ENCODE measurements at places on chromosomes 1 and 21.

GRCh38 chr1:59317780-59318179 lies 20.9 kb downstream of the FGGY start:
- DNase-seq = no peak

DNA sequence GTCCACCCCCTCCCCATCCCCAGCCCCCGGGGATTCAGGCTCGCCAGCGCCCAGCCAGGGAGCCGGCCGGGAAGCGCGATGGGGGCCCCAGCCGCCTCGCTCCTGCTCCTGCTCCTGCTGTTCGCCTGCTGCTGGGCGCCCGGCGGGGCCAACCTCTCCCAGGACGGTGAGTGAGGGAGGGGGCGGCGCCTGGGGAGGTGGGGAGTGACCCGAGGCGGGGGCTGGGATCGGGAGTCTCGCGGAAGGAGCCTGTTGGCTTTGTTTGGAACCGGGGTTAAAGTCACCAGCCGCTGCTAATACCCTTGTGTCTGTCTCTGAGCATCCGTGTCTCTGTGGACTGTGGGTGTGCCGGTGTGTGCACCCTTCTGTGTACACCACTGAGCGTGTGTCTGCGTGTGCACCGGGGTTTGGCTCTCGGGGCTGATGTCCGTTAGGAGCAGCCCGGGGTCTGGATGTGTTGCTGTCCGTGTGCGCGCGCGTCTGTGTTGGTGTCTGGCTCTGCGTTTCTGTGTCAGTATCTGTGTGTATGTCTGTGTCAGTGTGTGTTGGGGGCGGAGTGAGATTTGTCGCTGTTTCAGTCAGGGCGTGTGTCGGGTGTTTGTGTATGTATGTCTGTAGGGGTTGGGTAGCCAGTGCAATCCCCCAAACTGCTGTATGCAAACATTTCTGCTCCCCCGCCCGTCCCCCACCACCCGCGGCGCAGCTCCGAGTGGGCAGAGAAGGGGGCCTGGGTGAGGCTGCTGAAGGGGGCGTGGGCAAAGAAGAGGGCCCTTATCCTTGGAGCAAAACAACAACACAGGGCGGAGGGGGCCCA lies 480 bp downstream of the CADM3 start:
- peak; percentile 34 for DNase-seq

DNA sequence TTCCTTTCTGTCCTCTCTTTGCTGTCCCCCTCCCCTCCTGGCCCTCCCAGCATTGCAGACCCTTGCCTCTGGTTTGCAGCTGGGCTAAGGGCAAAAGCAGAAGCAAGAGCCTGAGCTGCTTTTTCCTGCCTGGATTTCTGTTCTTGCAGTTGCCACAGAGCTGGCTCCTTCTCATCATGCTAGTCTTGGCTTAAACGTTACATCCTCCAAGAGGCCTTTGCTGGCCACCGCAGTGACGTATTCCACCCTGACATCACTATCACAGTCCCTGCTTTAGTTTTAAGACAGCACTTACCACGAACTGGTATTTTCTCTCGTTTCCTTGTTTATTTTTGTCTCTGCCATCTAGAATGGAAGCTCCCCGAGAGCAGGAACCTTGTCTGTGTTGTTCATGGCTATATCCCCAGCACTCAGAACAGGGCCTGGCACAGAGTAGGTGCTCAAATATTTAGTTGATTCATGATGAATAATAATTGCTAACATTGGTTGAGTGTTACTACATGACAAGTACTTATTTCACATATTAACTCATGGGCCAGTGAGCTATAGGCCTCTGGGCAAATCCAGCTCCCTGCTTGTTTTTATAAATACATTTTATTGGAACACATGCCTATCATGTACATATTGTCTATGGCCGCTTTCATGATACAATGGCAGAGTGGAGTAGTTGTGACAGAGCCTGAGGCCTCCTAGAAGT lies 13.2 kb upstream of the CSF1 start:
- no peak for DNase-seq

DNA sequence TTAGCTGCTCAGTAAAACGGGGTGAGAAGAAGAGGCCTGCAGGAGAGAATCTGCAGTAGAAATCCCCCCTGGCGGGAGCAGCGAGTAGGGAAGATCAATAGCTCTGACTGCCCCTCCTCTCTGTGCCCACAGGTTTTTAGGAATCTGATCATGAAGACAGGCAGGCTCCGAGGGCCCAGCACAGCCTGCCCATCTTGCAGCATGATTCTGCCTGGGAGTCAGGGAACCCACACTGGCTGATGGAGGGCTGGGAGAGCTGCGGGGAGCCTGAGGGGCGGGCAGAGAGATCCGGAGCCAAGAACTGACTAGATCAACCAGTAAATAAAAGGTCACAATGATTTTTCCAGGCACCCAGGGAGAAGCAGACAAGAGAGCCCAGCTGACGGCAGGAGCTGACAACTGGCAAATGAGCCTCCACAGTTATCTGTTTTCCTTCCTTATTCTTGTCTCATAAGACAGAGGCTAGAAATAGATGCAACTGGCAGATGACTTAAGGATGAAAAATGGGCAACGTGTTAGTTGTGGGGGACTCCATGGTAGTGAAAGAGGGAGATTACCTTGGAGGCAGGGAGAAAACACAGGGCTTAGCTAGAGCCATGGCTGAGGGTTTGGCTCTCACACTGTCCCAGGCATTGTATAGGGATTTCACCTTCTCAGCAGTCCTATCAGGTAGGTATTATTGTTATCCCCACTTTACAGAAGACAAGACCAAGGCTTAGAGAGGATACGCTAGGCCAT lies 116.2 kb downstream of the PLXNA2 start:
- no peak for DNase-seq

DNA sequence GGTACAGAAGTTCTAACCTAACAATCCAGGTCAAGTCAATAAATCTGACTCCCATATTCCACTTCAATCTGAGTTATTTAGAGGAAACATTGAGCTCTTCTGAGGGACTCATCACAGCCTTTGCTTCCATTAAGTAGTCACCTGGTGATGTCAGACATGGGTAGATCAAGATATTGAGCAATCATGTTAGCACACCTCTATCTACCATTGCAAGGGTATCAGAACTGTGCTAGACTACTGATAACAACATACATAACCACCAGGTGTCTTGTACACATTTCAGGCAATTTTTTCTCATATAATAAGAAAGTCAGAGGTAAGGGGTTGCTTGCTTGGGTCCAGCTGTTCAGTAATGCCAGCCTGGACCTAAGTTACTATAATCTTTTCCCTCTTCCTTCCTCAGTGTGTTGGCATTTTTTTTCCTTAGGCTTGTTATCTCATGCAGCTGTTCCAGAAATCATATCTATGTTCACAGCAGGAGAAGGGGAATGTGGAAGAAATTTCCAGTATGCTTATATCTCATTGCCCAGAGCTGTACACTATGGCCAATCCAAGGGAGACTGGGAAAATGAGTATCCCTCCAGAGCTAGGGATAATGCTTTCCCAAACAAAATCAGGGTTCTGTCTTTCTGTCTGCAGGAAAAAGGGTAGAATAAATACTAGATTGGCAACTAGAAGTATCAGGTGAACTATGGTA lies 52.3 kb downstream of the GRIK1 start:
- no peak for DNase-seq

DNA sequence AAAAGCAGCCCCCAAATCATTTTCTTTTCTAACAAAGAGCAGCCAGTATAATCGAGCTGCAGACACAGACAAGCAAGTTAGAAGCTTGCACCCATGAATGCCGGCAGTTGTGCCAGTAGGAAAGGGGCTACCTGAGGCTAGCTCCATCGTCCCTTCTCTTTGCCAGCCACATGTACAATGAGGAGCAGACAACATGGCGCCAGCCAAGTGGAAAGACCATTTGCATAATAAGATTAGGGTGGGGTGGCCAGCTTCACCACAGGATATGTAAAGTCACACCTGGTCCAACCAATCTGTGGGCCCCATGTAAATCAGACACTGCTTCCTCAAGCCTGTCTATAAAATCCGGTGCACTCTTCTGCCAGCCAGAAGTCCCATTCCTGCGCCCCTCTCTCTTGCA lies 103.7 kb downstream of the CCDC185 start:
- DNase-seq = no peak

- no peak for DNase-seq
Measured at GRCh38 chr1:30087465-30087864, 635.9 kb downstream of the MATN1 start.

DNA sequence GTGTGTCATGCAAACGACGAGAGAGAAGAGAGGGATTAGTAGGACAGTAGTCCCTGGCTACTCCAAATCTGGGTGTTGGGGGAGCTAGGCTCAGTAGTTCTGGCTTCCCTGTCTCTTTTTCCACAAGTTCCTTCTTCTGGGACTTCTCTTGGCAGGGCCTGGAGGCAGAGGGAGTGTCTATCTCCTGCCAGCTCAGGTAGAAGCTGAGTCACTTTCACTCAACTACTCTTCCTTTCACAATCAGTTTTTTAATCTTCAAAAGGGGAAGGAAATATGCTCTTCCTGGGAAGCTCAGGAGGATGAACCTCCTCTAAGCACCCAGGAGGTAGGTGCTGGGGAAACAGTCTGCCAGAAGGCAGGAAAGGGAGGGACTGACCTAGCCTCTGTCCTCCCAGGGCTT lies 35.2 kb upstream of the MAGOH start:
- DNase-seq = no peak

- DNase-seq = no peak
Measured at GRCh38 chr1:17798799-17799382, 43.8 kb downstream of the ACTL8 start.

GRCh38 chr1:43552813-43553212 lies 22.1 kb downstream of the PTPRF start:
- no peak for DNase-seq

- no peak for DNase-seq
Measured at GRCh38 chr1:180842491-180843275, 70.0 kb upstream of the KIAA1614 start.

- no peak for DNase-seq
Measured at GRCh38 chr1:6358757-6359201, 34.8 kb downstream of the ACOT7 start.

DNA sequence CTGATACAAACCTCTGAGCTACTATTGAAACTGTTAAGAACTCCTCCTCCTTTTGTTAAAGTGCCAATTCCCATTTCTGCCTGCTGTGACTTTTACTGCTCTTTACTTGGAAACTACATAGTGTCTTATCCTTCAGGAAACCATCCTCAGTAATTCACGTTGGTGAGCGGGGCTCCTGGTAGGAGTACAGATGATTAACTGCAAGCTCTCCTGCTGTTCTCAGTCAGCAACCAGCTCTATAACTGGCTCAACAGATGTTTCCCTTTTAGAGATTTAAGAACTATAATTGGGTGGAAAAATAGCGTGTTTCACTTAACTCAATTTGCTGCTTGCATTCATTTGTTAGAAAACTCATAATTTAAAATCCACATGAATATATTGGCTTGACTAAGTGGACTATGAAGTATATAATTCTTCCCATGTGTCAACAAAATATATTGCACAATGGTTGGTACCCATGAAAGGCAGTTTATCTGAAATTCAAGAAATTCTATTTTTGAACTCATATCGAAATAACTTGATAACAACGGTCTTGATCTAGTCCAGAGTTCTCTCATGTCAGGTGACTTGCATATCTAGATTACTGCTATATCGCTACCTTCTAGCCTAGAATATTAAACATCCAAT lies 574.0 kb downstream of the KCNT2 start:
- DNase-seq = no peak

GRCh38 chr1:85313888-85314696 lies 37.7 kb upstream of the BCL10 start:
- DNase-seq = no peak

DNA sequence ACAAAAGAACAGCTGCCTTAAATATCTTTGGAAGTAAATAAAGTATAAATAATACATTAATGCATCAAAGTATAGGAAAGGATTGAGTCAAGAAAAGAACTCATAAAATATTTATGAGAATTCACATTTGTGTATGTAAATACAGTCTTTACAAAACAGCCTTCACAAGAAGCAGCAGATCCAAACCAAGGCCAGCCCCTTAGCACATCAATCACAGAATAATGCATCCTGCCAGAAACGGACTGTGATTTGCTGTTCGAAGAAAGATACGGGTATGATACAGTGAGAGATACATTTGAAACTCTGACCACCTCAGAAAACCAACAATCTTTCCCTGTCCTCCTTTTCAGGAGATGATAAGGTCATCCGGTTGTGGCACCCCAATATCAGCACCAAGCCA lies 70.9 kb downstream of the WDR64 start:
- no peak for DNase-seq

DNA sequence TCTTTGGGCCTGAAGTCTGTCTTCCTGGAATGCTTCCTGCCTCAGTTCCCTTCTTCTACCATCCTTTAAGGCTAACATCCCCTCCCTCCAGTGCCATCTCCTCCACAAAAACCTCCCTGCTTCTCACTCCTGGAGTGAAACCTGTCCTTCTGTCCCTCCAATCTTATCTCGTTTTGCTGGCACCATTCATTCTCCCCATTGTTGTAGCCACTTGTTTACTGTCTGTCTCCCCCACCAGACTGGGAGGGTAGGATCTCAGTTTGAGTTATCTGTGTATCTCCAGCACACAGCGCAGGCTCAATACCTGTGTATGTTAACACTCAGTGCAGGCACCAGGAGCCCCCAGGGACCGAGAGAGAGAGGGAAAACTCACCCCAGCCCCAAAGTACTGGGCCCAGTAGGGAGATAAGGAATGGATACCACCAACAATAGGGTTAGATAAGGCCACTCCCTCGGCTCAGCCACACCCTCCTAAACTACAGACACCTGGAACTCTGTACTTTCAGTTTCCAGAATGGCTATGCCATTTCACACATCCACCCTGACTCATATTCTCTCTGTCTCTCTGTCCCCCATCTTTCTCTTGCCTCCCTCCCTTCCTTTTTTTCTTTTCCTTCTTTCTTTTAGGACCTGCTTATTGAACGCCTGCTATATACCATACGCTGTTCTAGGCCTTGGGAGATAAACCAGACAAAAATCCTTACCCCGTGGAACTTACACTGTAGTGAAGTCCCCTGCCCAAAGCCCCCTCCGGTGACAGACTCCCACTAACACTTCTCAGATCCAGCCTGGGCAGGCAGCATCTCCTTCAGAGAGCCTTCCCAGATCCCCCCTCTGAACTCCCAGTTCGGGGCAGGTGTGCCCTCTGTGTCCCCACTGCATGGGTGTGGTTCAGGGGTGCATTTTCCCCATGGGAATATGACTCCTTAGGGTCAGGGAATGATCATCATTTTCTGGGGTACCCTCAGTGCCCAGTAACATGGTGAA lies 3.3 kb upstream of the SSBP3 start:
- DNase-seq = no peak

DNA sequence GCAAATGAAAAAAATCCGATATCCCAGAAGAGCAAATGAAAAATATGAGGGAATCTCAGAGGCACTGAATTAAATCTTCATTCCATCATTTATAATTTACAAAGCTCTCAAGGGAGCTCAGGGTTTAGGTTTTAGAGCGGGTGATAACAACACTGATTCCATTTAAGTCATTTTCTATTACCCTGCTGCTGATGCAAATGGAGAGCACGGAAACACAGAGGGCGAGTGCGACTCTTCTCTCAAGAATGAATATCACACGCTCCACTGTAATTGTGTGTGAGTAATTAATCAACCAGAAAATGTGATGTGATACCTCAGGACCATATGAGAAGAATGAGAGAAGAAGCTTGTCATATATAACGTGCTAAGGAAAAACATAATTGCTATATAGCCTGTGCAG lies 22.7 kb downstream of the CHML start:
- DNase-seq = no peak

DNA sequence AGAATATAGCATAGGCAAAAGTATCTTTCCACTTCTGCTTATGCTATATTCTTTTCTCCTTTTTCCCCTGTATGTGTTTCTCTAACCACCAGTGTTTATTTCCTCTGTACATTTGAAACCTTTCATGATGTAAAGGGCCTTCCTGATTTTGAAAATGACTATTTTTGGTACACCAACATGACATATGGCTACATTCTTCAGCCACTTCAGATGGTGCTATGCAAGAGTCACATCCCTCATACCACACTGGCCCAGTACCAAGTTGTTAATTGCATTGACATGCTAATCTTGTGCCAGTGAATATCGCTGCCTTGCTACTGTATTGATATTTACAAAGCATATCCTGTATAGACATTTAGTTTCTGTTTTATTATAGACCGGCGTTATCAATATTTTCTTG lies 408.7 kb downstream of the NCAM2 start:
- DNase-seq = no peak

All from progenitor cell of endocrine pancreas (in vitro differentiated cells).